ENCODE measurements at places on chromosomes 7 and 10. TPM values are rescaled to one million over a fixed set of nuclear protein-coding genes. Genes with fewer than 3 reads are reported as not detected.

DNA sequence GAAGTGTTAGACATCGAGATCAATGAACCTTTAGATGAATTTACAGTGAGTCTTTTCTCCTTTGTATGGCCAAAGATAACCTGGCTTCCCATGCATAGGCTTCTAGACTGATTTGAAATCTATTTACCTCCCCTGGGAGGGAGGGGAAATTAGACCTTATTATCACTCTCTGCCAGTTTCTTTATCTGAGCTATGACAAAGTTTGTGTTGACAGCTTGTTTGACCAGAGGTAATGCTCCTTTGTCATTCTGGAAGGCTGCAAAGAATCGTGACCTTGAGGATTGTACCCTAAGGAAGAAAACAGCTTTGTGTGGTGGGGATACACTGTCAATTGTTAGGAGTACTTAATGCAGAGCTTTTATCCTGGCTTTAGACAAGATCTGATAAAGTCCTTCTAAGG is 36.4 kb downstream of the RBM33 start:
- DNase-seq: no peak
- H3K4me3 ChIP-seq: no peak overlapping the region
- peaks cover 8% of the 10 kb centered on the region for H3K36me3 ChIP-seq
- H3K27ac ChIP-seq: no peak overlapping the region

GRCh38 chr10:24793648-24794379 is 70.1 kb upstream of the ARHGAP21 start:
- H3K27me3 ChIP-seq: no peaks in the 10 kb centered on the region
- no peaks in the 10 kb centered on the region for H3K4me1 ChIP-seq
- no peak overlapping the region for H3K4me3 ChIP-seq
- no peak overlapping the region for H3K27ac ChIP-seq
- H3K36me3 ChIP-seq: no peaks in the 10 kb centered on the region

Gene CHAT
- not detected for total RNA-seq

DNA sequence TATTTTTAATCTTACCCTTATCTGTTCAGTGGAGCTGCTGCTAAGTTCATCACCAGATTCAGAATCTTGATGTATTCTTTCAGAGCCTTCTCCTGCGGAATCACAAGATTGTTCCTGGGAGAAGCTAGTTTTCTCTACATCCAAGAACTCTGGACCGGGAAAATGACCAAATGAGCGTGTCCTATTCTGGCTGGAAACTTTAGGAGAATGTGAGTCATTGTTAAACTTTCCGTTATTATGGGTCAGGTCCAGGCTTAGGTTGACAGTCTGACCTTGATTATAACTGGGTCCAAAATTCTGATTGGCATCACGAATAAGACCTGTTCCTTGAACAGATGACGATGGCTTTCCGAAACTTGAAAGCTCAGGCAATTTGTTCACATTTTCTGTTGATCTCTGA is 20.5 kb downstream of the ARHGAP12 start:
- no peaks in the 10 kb centered on the region for H3K27me3 ChIP-seq
- H3K4me3 ChIP-seq: no peak overlapping the region
- no peak for DNase-seq
- H3K4me1 ChIP-seq: peaks cover 4% of the 10 kb centered on the region

Data from CD8-positive, alpha-beta memory T cell (primary cell).